Activated CD4-positive, CD25-positive, alpha-beta regulatory T cell treated with anti-CD3 and anti-CD28 coated beads, Interleukin-2, amount 50 U/mL, for 72 hours (primary cell): ENCODE measurements at places on chromosomes 12 and 14.
A peak's percentile ranks its signal among the peaks of the same experiment; 100 is the strongest.

DNA sequence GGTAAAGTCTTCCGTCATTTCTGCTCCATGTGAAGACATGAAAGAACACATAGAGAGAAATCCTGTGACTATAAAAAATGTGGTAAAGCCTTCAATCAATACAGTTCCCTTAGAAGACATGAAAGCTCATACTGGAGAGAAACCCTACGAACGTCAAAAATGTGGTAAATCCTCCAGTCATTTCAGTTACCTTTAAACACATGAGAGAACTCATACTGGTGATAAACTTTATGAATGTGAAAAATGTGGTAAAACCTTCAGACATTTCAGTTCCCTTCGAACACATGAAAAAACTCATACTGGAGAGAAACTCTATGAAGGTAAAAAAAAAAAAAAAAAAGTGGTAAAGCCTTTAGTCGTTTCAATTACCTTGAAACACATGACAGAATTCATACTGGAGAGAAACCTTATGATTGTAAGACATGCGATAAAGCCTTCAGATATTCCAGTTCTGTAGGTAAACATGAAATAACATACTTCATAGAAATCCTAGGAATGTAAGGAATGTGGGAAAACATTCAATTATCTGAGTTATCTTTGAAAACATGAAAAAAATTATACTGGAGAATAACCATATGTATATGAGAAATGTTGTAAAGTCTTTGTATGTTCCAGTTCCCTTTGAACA lies 60.4 kb downstream of the MAP4K5 start:
- DNase-seq: no peak

GRCh38 chr14:72758420-72758819 lies 135.5 kb downstream of the DPF3 start:
- no peak for DNase-seq

DNA sequence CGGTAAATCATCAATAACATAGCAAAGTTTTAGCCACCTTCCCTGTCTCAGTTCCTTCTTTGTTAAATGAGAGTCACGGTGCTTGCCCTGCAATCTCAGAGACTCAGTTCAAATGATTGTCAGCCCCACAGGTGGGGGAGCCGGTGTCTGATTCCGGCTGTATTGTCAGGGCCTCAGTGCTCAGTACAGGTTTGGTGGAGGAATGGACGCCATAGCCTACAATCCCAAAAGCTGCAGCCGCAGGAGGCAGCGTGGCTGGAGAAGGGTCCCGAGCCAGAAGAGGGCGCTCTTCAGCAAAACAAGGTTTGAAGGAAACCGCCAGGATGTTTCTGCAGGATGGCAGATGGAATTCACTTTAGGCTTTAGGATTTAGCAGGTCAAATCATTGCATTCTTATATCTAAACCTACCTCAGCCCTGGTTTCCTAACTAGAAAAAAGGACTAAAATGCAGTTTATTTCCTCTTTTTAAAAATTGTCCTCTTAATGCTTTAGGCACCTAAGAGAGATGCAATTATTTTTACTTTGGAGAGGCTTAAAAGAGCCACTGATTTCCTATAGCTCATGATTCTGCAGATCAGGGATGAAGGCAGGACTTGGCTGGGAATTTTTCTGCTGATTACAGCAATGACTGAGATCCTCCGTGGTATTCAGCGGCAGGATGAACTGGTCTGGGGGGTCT lies 29.2 kb downstream of the FOS start:
- peak; percentile 77 for DNase-seq

- no peak for DNase-seq
Observed at GRCh38 chr12:68100241-68100640, 59.3 kb downstream of the IFNG start.

DNA sequence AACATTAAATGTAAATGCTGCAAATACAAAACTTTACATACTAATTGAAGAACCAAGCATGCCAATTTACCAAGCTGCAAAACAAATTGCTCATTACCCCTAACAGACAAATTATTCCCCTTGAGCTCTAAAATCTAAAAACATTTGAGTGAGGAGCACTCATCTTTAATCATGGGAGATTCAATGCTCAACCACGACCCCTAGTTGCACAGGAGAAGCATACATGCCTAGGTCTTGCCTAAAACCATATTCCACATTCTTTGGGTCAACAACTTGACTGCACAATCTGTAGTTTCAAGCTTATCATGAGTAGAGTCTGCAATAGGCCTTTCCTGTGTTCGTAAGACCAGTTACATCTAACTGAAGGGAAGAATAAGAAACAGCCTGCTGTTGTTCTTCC lies 69.7 kb downstream of the MGAT4C start:
- DNase-seq: no peak

DNA sequence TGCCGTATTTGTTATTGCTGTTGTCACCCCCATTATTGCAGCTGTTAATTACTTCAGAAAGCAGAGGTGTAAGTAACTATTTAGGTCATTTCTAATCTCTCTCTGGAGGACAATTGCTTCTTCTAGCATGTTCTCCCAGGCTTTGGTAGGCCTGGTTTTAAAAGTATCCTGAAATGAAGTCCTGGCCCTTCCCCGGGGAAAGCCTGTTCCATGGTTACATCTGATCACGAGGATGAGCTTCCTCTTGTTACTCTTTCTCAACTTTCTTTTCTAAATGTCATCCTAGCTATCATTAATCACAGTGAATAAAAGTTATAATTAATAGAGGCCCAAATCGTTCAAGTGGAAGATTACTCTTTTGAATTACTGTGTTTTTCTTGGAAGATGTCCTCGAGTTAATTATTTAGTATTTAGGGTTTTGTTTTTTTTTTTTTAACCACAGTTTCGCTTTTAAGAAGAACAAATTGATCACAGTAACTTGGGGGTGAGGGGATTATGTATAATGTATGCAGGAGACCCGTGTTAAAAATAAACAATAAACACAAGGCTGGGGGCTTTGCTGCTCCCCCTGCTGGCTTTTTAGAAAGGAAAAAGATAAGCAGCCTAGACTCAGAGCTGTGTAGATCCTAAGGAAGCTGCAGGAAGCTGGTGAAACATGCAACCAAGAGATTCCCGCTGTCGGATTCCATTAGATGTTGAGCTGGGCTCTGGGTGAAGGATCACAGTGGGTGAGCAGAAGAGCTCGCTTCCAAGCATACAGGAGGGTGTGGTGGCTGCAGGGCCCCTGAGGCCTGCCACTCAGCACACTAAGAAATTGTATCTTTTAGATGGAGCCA lies 420.1 kb downstream of the FUT8 start:
- no peak for DNase-seq

DNA sequence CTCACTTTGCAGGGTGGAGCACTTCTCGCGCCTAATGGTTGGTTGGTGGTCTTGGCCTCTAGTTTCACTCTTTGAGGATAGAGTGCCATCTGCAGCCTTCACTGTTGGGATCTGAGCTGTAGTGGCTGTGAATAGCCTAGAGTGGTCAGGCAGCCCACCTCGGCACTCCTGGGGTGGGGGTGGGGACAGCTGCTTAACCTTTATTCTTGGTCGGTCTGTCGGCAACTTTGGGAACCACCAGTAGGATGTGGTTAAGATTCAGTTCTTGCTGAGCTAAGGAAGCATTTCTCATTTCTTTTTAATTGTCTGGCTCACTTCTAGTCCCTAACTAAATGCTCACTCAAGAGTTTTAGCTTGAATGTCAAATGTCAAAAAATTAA lies 21.1 kb downstream of the TMBIM6 start:
- no peak for DNase-seq

DNA sequence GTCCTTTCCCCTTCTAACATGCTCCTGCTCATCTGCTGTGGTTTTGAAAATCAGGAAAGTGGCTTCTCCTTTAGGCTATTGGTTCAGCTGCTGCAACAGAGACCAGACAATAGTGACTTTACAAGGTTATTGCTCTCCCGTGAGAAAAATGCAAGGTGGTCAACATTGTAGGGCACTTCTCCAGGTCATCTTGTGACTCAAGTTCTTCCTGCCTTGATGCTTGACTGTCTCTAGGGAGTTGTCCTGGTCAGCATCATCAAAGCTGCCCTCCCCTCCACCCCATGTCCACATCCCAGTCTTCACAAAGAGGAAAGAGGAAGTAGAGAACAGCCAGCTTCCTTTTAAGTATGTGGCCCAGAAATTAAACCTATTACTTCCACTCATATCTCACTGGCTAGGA lies 3.9 kb upstream of the TMEM63C start:
- DNase-seq: no peak

GRCh38 chr12:79121486-79121885 lies 256.9 kb downstream of the SYT1 start:
- DNase-seq: no peak

DNA sequence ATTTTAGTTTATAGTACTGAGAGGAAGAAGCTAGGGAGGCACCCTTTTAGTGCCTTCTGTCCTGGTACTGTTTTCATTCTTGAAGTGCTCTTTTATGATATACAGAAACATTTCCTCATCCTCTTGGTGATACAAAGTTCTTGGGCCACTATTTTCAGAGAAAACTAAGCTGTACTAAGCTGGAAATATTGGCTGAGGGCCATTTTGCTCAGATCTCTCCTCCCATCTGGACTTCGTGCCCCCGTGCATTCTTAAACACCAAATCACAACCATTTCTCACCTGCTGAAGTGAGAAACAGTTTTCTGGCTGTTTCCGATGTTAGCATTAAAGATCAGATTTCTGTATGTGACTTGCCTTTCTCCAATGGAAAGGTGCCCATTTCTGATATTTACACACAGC lies 158.9 kb downstream of the FBXL14 start:
- no peak for DNase-seq

- no peak for DNase-seq
Observed at GRCh38 chr12:12506496-12506890, 56.2 kb downstream of the DUSP16 start.

DNA sequence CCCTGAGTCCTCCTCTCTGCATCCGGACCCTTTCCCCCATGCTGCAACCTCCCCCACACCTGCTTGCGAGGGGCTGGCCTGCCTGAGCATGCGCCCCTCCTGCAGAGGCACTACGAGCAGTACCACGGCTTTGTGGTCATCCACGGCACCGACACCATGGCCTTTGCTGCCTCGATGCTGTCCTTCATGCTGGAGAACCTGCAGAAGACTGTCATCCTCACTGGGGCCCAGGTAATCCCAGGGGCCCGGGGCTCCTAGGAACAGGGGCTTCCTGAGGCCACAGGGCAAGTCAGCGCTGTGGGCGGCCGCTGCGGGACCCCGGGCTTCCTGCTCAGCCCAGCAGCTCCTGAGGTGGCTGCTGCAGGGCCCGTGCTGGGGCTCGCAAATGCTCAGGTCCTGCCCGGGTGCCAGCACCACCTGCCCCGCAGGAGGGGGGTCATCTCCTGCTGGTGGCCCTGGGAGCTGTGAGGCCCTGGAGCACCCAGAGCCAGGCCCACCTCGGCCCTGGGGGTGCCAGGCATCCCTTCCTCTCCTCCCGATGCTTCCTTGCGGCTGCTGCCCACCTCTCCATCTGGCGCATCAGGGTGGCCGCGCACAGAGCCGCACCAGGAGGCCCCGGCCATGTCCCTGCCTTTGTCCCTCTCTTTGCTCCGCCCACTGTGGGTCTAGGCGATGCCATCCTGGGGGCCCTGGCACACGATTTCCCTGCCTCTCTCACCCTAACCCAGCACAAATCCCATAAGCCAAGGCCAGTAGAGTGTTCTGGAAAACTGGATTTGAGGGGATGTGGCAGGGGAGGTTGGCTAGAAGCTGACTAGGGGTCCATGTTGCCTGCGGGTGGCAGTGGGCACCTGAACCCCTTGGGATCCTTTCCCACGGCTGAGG lies 10.2 kb downstream of the ASPG start:
- DNase-seq: no peak

DNA sequence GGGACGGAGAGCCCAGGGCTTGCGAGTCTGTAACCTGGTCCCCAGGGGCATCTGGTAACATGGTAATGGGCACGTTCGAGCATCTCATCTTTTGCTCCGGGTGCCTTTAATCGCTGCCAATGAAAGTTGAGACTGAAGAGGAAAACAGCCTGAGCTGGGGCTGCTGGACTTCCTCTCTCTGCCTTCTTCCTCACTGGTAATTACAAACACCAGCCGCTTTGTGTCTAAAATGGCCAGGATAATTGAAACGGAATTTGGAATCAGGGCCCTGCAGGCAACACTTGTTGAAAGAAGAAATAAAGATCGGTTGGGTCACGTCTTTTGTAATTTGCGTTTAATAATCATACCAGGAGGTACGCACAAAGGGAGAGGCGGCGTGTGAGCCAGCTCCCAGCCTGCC lies 51.5 kb upstream of the GPATCH2L start:
- no peak for DNase-seq

- DNase-seq: peak; percentile 94
Observed at GRCh38 chr12:62259993-62260732, at the start of gene USP15. USP15 (plus strand) TSS chr12:62260404; CDS start chr12:62260415, 11 bp downstream.

- no peak for DNase-seq
Observed at GRCh38 chr14:24986206-24986893, 63.6 kb downstream of the STXBP6 start.

GRCh38 chr12:49305762-49306510 lies 11.0 kb downstream of the PRPH start:
- DNase-seq: no peak

GRCh38 chr14:78644824-78645559 lies 474.8 kb downstream of the NRXN3 start:
- DNase-seq: no peak

GRCh38 chr12:20232931-20233675 lies 135.2 kb upstream of the PDE3A start:
- DNase-seq: no peak

- DNase-seq: no peak
Observed at GRCh38 chr14:37172024-37172869, at the start of gene SLC25A21. SLC25A21 (minus strand) TSS chr14:37172606.

- no peak for DNase-seq
Observed at GRCh38 chr12:83451189-83451588, 764.5 kb downstream of the TMTC2 start.

DNA sequence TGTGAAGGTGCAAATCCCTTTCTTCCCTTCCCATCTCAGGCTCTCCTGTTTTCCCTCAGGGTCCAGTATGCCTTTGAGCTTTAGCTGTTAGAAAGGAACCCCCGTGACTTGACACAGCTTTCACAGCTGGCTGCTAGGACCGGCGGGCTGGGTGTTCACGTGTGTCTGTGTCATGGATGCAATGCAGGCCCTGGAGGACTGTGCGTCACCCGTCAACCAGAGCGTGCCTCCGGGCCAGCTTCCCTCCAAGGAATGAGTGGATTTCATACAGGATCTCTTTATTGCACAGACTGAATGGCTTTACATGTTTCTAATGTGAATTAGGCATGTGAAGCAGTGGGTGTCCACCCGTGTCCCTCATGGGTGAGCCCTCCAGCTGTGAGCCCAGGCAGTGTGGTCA lies 77.4 kb downstream of the AACS start:
- no peak for DNase-seq

DNA sequence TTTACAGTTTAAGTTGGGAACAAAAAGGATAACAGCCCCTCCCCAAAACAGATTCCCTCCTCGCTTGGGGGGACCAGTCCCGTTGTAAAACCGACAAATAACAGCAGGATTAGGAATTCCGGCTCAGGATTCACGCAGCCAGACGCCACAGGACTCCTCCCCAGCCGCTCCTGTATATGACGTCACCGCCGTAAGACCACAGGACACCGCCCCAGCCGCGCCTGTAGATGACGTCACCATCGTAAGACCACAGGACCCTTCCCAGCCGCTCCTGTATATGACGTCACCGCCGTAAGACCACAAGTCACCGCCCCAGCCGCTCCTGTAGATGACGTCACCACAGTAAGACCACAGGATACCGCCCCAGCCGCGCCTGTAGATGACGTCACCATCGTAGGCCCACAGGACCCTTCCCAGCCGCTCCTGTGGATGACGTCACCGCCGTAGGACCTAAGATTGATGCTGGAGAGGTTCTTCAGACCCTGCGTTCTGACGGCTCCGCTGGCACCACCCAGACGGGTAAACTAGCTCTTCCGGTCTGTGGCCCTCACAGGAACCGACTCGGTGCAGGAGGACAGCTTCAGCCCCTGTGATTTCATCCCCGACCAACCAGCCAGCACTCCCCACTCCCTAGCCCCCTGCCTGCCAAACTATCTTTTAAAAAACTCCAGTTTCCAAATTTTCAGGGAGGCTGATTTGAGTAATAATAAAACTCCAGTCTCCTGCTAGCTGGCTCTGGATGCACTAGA lies 43.9 kb upstream of the FBRSL1 start:
- peak; percentile 48 for DNase-seq
